ENCODE measurements at places on chromosomes 16 and 17. TPM values are rescaled to one million over a fixed set of nuclear protein-coding genes. Genes with fewer than 3 reads are reported as not detected.

GRCh38 chr16:27969574-27969973 is 93.9 kb downstream of the GSG1L start:
- no peak for DNase-seq

DNA sequence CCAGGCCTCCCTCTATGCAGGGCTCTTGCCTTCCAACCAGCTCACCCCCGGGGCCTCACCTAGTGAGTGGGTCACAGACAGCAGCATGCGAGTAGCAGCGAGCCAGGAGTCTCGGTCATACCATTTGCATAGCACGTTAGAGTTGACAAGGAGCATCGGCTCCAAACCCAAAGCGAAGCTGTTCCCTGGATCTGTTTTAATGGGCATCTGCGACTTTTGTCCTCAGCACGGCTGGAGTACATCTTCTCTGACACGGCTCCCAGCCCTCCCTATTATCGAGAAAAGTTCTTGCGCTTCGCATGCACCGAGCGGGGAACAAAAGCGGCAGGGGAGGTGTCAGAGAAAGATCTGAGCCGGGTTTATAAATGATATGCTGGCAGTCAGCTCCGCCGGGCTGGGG is 253.3 kb downstream of the MAF start:
- DNase-seq, result peak; percentile 51

- DNase-seq, result no peak
Observed at GRCh38 chr17:49190932-49191331, 19.4 kb downstream of the GNGT2 start.

DNA sequence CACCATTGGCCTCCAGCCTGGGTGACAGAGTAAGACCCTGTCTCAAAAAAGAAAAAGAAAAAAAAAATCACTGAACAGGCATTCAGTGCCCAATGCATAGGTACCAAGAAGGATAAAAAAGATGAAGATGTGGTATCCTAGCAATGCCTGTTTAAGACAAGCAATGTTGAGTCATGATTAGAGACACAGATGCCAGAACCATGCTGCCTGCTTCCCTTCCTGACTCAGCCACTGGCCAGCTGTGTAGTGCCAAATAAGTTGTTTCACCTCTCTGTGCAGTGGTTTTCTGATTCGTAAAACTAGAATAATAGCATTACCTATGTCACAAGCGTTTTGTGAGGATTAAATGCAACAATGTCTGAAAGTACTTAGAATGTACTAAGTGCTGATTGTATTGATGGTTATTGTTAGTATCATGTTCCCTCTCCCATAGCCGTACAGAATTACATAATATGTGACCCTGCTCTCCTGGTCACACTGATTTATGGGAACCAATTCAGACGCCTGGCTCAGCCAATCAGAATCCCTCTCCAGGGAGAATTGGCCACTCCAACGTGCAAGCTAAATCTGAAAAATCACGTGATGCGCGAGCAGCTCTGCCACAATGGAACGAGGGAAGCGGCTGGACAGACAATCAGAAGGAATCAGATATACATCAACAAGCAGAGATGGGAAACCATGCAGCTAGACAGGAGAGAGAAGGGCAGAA is 241.9 kb downstream of the SLC39A11 start:
- DNase-seq, result no peak

GRCh38 chr17:64443086-64443760 is 5.7 kb upstream of the MILR1 start:
- no peak for DNase-seq

PLLP gene
- 1.5 TPM for total RNA-seq

FOXF1 gene
- total RNA-seq, result 0.06 TPM

Measured in G401 (cell line).